ENCODE measurements at places on chromosomes 11 and 22.

- no peak for DNase-seq
Observed at GRCh38 chr22:49862496-49862776, 8.8 kb downstream of the ZBED4 start.

GRCh38 chr22:40659166-40659565 is 20.1 kb upstream of the MCHR1 start:
- DNase-seq = no peak

DNA sequence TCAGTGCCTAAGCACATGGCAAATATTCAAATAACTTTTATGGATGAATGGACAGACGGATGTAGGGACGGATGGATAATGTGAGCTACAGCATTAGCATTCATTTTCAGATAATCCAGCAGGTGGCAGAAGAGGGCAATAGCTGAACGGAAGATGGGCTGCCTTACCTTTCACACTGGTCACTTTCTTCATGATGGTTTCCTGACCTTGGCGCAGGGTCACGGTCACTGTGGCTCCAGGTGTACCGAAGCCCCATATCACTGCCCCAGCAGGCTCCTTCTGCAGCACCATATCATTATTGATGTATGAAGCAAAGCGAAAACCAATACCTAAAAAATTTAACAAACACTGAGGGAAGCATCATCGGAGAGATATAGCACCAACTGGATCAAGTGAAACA is 4.3 kb downstream of the SIAE start:
- peak; percentile 31 for DNase-seq

DNA sequence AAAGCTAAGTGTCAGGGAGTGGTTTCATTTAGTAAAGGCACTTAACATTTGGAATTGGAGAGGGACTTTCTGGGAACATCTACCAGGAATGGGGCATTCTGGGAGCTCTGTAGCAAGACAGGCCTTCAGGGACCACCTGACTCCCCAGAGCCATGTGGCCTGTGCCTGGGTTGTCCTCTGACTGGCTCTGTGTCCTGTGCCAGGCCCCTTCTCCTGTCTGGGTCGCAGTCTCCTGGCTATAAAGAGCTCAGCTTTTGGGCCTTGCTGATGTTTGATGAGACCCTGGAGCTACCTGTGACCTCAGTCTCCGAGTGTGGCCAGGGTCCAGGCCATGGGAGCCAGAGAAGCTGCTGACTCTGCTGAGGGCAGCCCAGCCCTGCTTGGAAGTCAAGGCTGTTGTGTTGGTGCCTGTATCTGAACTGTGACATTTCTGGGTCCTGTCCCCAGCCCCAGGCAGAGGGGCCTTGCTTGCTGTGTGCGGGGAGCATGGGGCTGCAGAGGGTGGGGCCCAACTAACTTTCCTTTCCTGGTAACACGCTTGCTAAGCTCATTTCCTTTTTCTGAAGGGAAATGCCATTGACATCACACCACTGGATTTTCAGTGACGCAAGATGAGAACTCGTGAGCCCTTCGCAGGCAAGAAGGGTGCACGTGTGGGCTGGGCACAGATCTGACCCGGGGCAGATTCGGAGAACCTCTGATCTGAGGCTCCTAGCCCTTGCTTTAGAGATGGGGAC is 41.3 kb downstream of the LRRC32 start:
- peak; percentile 47 for DNase-seq

DNA sequence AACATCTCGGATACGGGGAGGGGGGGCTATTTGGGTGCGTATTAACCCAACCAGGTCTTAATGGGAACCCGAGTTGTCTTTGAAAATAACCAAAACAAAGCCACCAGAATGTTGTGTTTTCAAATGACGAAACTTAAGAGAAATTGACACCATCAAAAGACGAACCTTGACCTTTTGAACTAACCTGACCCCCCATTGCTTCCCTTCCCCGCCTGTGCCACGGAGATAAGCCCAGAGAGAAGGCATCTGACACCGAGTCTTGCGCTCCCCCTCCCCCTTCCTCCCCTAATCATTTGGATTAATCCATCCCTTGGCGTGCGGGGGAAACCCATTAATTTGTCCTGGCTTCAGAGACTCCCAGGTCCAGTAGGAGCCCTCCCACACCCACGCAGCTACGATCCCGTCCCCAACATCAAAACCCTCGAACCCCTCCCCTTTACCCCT is 4.5 kb upstream of the GCAT start:
- no peak for DNase-seq

GRCh38 chr11:102144357-102145355 is 34.4 kb downstream of the YAP1 start:
- peak; percentile 77 for DNase-seq

- DNase-seq = no peak
Observed at GRCh38 chr11:113182288-113182687, 132.1 kb upstream of the TTC12 start.

DNA sequence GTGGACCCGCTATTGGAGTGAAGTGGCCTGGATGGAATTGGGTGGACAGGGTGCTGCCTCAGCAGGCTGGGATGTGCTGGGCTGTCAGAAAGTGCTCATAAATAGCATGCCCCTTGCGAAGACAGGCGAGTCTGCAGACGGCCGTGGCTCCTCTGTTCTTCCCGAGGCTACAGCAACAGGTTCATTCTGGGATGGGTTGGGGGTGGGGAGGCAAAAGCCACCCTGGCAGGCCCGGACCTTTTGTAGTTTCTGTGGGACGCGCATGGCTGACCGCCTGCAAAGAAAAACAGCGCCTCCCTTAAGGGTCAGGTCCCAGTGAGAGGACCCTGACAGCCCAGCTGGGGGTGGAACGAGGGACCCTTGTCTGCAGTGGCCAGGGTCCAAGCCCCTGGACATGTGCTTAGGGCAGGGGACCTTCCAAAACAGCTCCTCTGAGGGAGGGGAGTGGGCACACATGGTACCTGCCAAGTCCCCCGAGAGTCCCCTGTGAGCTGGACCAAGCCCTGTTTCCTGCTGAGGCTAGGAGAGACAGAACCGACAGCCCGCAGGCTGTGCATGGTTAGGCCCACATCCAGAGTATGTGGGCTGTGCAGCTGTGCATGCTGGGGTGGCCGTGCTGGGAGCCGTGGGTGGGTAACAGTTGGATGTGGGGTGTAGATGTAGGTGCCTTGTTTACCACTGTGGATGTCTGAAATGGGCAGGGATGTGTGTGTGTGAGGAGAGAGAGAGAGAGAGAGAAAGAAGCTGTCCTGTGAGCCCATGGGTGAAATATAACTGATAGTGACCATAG is at the start of gene CRYBB3:
CRYBB3 (plus strand) TSS at position 128 of the 790 bp plus-strand sequence. CDS start 1,539 bp downstream, outside the sequence.
- DNase-seq = no peak

- DNase-seq = peak; percentile 74
Observed at GRCh38 chr11:121023848-121024751, at the start of gene TBCEL. Gene TBCEL, plus strand, starts transcription at chr11:121024102. Its CDS starts 21,589 bp downstream, at chr11:121045691.

DNA sequence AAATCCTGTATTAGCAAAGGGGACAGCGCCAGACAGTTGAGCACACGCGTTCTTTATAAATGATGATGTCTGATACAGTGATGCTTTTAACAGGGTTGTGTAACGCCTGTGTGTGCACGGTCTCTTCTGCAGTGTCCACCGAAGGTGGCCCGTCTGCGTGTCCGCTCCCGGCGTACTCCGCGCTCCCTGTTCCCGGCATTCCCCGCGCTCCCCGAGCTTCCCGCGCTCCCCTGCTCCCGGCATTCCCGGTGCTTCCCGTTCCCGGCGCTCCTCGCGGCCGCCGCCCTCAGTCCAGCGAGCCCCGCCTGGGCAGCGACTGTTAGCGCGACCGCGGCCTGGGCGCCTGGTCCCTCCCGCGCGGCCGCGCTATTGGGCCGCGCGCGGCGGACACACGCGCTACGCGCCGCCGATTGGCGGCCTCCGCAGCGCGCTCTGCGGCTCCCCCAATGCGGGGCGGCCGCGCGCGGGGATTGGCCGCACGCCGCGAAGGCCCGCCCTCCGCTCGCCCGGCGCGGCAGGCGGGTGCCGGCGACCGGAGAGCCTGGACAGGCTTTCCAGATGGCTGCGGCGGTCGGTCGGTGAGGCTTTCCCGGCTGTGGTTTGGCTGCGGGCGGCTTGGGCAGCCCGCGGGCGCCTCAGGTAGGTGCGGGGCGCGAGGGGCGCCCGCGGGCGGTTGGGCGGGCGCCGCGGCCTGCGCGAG is at the start of gene DGCR8:
DGCR8 (plus strand) TSS at position 497 of the 700 bp plus-strand sequence. CDS start 5,723 bp downstream, outside the sequence.
- DNase-seq = peak; percentile 98

DNA sequence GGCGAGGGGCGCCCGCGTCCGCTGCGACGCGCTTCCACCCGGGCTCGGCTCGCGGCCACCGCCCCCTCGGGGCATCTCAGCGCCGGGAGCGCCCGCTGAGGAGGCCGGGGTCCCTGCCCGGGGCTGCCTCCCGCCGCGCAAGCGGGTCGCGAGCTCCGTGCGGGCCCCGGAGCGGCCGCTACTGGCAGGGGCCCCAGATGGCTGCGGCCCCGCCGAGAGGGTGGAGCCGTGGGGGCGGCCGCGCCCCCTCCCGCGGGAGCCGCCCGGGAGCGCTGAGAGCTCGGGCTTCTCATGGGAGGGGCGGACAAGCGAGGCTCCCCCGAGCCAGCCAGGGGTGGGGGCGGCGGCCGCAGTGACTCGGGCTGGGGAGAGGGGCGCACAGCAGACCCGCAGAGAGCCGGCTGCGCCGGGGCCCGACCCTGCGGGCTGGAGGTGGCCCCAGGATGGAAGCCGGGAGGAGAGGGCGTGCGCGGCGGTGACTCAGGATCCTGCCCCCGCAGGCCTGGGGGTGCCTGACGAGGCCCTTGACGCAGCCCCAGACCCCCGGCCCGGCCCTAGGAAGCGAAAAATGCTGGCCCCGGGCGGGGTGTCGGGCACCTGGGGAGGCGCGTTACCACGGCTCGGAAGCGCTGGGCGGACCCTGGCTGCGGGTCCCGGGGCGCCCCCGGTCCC is 603 bp upstream of the ZFTA start:
- DNase-seq = peak; percentile 77

- peak; percentile 83 for DNase-seq
Observed at GRCh38 chr11:94525546-94526324, 13.5 kb downstream of the C11orf97 start.

- DNase-seq = peak; percentile 89
Observed at GRCh38 chr11:128908391-128909246, 17.5 kb downstream of the KCNJ5 start.

DNA sequence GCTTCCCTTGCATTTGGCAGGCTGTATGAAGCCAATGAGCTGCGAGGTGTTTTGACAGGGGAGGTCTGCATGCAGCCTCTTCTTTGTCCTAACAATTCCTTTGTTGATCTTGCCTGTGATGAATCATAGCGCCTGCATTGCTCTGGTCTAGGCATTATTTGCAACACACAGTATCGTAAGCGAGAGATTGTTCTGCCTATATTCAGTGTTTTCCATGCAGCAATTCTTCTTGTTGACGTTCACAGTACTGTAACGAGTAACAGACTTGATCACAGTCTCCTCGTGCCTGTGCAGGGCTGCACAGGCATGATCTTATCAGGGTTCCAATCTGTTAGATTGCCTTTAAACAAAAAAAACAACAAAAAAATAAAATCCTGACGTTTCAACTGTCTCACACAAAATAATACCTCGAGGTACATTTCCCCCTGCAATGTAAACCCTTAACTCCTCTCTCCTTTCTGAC is 13.9 kb upstream of the ADSL start:
- DNase-seq = peak; percentile 36

GRCh38 chr22:40634119-40634903 is 2.2 kb downstream of the MRTFA start:
- DNase-seq = no peak

DNA sequence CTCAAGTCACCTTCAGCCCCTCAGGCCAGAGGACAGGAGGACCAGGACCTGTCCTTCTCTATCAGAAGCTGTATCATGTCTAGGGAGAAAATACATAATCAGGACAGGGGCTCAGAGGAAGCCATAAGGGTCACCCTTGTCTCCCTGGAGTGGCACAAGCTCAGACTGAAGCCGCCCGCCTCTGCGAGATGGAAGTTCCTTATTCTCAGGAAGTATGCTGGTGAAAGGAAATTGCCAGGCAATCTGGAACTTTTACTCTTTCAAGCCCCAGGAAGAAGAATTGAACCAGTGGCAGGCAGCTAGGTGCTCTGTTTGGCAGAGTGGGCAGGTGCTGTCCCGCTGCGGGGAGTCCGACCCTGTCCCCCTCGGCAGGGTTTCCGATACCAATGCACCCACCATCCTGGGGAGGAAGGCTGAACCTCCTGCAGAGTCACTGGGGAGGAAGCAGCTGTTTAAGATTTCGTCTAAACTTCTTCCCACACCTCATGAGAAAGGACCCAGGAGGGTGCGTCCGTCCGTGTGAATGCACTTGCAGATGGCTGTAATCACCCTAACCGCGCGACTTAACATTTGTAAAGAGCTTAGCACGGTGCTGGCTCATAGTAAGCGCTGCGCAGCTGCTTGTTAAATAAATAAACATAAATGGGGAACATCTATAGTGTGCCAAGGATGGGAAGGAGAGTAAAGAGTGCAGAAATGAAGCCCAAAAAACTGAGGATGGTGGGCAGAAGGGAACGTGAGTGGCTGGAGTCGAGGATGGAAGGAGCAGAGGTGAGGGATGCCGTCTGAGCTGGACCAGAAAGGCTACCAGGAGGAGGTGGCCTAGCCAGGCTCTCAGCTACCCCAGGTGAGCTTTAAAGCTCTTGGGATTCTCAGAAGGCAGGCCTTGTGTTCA is 5.0 kb upstream of the ANO1 start:
- no peak for DNase-seq

DNA sequence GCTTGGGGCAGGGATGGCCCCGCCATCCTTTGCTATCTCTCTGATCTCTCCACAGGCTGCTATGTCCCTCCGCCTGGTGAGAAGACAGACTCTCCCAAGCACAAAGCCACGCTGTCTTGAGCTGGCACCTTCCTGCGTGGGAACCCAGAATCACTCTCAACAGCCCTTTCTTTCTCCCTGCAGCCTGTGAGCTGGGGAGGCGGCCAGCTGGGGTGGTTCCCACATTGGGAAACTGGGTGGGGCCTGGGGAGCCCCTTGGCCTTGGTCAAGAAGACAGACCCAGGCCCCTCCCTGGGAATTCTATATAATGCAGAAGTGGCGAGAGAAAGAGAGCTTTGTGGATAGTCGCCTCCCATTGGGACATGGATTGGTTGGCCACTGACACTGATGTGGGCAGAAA is 129.0 kb upstream of the TIMP3 start:
- DNase-seq = no peak

DNA sequence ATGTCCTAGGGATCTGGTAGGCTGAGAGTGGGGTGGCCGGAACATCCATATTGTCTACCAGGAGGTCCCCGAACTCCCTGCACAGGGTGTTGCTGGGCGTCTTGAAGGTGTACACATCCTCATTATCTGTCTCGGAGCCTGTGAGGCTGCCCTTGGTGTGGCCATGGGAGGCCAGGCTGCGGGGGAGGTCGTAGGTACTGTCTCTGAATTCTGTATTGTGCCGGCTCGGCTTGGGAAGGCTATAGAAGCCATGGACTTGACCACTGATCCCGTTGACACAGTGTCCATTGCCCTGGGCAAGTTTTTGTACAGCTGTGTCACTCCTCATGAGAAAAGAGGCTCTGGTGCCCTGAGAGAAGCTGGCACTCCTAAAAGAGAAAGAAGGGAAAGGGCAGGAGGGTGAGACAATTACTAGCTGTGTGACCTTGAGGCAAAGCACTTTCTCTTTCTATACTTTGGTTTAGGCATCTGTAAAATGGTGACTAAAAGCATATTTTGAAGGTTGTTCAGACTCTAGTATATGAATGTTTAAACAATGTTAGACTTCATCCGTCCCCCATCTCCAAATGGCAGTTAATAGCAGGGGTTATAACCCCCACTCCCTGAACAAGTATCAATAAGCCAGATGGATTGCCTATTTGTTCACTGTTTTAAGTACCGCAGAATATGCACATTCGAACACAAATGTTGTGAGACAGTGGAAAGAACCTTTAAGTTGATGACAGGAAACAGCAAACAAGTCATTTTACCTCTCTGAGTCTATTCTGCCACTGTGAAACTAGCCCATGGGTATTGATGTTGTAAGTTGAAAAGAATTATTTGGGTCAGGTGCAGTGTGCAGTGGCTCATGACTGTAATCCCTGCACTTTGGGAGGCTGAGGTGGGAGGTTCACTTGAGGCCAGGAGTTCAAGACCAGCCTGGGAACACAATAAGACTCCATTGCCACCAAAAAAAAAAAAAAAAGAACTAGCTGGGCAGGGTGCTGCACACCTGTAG is 38.3 kb downstream of the USP35 start:
- DNase-seq = no peak

Measured in foreskin fibroblast (primary cell).